Stimulated activated CD8-positive, alpha-beta memory T cell treated with anti-CD3 and anti-CD28 coated beads, Interleukin-15, amount 100 ng/mL, for 4 hours (primary cell): ENCODE measurements at places on chromosomes 1 and 21.
A peak's percentile ranks its signal among the peaks of the same experiment; 100 is the strongest.

- no peak for DNase-seq
Observed at GRCh38 chr21:31396399-31396798, 52.3 kb upstream of the TIAM1 start.

GRCh38 chr1:46639547-46639946, 22.9 kb upstream of the MOB3C start:
- DNase-seq, result no peak

DNA sequence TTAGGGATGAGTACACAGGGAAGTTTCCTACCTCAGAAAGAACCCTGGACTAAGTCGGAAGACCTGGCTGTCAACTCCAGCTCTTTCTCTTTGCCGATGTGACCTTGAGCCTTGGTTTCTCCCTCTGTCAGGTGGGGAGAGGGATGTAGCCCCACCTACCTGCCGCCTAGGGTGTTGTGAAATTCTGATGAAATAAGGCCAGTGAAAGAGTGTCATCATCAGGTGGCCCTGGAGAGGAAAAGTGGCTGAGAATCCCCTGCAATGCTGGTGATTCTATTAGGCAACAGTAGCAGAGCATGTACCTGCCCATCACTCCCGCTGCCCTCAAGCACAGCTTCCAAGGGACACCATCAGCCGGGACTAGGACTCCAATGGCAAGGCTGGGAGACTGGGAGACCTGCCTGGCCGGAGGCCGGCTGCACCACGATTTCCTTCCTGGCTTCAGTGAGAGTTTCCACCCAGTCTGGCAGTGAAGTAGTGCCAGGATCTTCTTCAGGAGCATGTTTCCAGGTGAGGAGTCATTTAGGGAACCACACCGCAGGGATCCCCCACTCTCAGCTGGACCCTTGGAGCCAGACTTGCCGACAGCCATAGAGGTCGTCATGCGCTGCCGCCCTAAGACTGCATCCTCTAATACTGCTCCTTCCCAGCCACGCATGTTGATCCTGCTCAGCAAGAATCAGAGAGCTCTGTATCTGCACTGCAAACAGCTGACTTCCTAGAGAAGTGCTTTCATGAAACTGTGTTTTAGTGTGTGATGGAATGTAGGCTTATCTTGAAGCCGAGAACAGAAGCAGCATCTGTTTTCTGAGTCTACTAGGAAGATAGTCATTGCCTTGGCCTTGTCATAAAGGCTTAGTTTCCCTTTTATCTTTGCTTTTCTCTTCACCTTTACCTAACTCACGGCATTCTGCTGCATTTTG, 88.0 kb upstream of the F3 start:
- DNase-seq, result no peak

DNA sequence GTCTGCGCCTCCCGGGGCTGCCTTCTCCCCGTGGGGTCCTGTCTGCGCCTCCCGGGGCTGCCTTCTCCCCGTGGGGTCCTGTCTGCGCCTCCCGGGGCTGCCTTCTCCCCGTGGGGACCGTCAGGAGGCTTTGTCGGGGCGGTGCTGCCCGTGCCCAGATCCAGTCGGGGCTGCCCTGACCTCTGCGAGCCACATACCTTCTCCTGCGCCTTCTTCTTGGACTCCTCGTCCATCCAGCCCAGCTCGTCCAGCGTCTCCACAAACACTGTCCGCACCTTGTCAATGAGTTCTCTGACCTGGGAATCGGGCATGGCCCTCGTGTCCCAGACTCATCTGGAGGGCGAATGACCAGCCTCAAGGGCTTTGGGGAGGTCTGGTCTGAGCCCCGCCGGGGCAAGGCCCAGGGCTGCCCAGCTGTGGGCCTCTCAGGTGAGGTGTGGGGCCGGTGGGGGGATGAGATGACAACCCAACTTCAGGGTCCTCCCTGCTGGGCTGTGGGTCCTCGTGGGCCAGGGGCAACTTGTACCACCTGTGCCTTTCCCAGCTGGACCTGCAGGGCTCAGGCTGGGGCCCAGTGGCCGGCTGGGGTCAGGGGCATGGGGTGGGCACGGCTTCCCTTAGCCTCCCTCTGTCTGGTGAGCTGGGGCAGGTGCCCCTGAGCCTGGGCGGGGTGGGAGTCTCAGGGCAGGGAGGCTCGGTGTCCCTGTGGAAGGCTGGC, 9.4 kb downstream of the PRXL2B start:
- no peak for DNase-seq

- DNase-seq, result peak; percentile 48
Observed at GRCh38 chr1:1000357-1001056, 610 bp upstream of the HES4 start.

GRCh38 chr21:33940164-33940880, 24.7 kb upstream of the ATP5PO start:
- no peak for DNase-seq

GRCh38 chr1:44909901-44910544, 67.0 kb upstream of the PTCH2 start:
- no peak for DNase-seq

- DNase-seq, result peak; percentile 46
Observed at GRCh38 chr21:45152265-45152746, 77.9 kb downstream of the ADARB1 start.

DNA sequence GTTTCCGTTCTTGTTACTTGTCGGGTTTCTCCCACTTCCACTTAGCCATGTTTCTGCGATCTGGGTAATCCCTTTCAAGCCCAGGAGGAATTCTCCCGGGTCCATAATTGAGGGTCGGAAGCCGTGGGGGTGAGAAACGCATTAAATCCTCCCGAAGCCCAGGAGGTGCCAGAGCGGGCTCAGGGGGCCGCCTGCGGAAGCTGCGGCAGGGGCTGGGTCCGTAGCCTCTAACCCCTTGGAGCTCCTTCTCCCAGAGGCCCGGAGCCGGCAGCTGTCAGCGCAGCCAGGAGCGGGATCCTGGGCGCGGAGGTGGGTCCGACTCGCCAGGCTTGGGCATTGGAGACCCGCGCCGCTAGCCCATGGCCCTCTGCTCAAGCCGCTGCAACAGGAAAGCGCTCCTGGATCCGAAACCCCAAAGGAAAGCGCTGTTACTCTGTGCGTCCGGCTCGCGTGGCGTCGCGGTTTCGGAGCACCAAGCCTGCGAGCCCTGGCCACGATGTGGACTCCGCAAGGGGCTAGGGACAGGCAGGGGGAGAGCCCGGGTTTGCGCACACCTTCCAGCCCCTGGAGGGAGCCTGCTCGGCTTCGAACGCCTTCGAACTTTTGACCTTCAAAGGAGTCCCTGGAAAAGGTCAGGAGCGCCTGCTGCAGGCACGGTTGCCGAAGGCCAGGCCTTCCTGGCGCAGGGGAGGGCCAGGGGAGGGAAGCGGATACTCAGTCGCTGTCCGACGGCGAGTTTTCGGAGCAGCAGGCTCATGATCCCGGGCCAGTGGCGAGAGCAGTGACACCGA, 1.7 kb upstream of the SIM2 start:
- DNase-seq, result no peak

DNA sequence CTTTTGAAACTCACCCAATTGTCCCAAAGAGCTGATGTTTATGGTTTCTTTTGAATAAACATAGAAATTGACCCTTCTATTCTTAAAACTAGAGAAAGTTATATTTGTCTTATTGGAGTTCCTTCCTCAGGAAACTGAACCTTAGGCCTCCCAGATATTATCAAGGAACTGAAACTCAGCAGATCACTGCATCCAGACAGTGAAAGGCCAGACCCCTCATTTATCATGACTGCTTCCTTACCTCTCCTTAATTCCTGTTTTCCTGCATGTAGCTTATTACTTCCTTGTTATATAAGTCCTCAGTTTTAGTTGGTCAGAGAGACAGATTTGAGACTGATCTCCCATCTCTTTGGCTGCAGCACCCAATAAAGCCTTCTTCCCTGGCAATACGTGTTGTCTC, 27.5 kb downstream of the SLC22A15 start:
- DNase-seq, result no peak

- DNase-seq, result no peak
Observed at GRCh38 chr21:31910074-31910470, 37.3 kb downstream of the HUNK start.

DNA sequence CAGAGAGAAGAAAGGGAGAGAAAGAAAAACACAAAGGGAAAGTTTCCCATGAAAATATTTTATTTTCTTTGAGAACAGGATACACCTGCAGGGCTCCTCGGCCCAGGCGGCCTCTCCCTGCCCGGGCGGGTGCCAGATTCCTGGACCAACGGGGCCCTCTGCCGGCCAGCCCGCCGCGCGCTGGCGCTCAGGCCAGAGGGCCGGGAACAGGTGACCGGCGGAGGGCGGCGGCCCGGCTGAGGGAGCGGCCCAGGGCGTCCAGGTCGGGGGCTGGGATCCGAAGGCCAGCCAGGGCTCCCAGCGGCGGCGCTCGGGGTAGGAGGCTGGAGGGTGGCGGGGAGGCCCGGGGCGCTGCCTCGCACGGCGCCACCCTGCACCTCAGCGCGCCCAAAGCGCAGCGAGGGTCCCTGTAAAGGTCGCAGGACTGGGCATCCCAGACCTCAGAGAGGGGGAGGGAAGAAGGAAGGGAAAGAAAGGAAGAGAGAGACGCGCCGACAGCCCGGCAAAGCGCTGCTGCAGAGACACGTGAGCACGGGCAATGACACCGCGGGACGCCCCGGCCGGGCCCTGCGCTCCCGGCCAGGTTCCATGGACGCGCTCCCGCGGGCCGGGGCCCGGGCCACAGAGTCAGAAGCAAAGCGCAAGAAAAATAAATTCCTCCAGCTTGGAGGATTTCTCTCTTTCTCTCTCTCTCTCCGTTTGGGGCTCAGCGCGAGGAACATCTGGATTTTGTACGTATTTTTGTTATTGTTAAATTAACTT, 927 bp downstream of the WNT9A start:
- DNase-seq, result no peak

GRCh38 chr1:242132121-242132817, 133.4 kb upstream of the MAP1LC3C start:
- DNase-seq, result no peak

DNA sequence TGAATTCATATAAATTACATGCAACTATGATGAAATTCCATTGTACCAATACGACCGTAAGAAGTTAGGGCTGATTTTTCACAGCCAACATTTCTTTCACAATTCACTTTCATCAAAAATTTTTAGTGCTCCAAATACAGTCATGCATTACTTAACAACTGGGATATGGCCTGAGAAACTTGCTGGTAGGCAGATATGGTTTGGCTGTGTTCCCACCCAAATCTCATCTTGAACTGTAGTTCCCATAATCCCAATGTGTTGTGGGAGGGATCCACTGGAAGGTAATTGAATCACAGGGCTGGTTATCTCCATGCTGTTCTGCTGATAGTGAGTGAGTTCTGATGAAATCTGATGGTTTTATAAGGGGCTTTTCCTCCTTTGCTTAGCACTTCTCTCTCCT, 244.4 kb downstream of the AKT3 start:
- no peak for DNase-seq

GRCh38 chr1:244901400-244902015, 37.2 kb upstream of the HNRNPU start:
- DNase-seq, result no peak

GRCh38 chr1:236875975-236876374, 80.9 kb downstream of the MTR start:
- DNase-seq, result no peak

DNA sequence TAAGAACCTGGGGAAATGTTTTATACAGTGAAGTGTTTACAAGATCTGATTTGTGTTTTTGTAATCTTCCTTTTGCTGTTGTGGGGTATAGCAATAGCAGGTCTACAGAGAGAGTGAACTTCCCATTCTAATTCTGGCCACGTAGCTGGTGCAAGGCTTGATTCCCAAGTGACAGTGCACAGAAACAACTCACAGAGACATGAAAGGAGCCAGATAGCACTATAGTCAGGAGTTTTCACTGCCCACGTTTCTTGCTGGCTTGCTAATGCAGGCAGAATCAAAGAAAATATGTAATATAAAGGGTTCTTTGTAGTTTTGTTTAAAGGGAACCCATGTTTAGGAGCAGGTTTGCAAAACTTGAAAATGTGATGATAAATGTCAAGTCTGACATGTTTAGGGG, 170.9 kb upstream of the IVNS1ABP start:
- no peak for DNase-seq

GRCh38 chr1:246106342-246106763, 400.7 kb downstream of the SMYD3 start:
- no peak for DNase-seq

DNA sequence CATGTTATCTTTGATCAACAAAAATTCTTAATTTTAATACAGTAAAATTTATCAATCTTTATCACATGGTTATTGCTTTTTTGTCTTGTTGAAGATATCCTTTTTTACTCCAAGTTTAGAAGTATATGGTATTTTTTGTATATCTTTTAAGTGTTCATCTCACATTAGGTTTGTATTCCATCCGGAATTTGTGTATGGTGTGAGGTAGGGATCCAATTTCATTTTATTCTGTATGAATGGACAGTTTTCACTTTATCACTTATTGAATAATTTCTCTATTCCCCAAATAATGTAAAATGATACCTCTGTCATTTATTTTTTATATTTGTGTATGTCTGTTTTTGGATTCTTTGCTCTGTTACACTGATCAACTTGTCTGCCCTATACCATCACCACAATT, 25.3 kb downstream of the NFIA start:
- DNase-seq, result no peak

DNA sequence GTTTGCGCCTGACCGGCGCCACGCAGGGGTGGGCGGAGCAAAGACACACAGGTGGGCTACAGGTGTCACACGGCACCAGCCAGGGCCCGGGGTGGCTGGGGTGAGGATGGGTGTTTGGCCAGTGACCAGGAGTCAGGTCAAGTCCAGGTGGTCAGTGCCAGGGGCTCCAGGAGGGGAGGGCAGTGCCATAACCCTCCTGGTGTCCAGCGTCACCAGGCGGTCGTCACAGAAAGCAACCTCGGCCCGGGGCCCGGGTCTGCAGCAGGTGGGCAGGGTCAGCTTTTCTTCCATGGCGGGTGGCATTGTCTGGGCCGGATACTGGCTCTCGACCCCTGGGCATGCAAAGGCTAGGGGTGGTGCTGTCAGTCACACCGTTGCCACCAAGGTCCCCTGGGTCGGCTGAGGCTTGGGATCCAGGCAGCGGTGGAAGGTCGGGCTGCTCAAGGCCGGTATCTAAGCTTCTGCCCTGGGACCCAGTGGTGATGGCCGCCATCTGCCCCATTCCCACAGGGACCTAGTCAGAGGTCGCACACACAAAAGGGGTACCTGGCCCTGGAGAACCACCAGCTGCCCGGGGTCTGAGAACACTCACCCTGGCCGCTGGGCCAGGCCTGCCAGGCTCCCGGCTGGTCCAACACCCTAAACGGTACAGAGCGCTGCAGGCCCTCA, 1.8 kb downstream of the FNDC10 start:
- DNase-seq, result no peak

- DNase-seq, result no peak
Observed at GRCh38 chr1:53572065-53572814, 113.0 kb downstream of the DMRTB1 start.

DNA sequence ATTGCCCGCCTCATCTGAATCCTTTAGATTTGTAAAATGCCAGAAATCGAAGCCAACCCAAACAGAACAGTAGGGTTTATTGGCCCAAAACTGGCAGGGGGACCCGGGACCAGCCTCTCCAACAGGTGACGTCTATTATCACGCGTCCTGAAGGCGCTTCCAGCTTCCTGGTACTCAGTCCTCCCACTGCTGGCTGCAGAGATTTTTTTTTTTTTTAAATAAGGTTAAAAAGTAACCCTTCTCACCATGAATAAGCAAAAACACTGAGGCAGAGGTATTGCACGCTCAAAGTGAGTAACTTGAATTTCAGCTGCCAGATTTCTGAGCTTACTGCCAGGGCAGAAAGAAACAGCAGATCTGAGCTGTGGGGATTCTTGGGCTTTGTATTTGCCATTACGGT, 54.4 kb upstream of the GCLM start:
- no peak for DNase-seq
